ENCODE measurements at places on chromosomes 5 and 9.

- DNase-seq = no peak
These were observed 242.1 kb downstream of the HCN1 start for GRCh38 chr5:45454114-45454513.

- no peak for DNase-seq
These were observed 496.6 kb downstream of the CTNND2 start for GRCh38 chr5:11407556-11408145.

DNA sequence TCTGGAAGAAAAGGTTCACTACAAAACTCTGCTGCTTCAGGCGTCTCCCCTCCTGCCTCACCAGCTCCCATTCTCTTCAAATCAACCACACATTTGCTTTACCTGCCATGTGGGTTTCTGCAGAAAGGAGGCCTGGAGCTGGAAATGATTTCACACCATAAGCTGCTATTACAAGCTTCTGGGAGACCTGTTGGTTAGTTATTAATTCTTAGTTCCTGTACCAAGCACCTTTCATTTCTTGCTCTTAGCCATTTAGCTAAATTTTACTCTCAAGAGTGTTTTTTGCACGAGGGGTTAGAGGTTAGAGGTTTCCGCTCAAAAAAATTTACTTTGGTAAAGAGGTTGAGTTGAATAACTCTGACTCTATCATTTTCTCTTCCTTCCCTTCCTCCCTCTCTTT is 70.3 kb downstream of the MAP1B start:
- no peak for DNase-seq

- no peak for DNase-seq
These were observed 258.9 kb downstream of the TAF11L14 start for GRCh38 chr5:17893026-17893635.

DNA sequence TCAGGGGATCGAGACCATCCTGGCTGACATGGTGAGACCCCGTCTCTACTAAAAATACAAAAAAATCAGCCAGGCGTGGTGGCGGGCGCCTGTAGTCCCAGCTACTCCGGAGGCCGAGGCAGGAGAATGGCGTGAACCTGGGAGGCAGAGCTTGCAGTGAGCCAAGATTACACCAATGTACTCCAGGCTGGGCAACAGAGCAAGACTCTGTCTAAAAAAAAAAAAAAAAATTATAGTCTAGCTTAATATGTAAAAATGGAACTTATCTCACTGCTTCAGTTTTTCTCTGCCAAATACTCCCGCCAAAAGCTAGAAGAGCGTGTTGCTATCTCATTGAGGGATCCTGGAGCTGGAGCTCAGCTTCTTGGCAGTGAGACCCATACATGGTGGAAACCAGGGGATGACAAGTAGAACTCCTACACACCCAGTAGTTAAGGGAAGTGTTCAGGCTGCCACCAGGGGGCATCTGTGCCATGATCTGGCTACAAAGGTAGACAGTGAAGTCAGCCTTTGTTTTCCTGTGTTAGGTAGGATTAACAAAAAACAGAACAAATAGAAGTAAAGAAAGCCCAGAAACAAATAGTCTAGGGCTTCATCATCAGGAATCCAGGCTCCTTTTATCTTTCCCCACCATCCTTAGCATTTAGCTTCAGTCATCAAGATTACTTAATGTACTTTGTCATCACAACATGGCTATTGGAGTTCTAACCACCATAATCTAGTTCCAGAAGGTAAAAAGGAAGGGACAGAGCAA is 33.6 kb upstream of the GLIPR2 start:
- DNase-seq = peak; percentile 79

- no peak for DNase-seq
These were observed 33.5 kb upstream of the CKS2 start for GRCh38 chr9:89277454-89277853.

GRCh38 chr5:997001-997474 is 11.6 kb upstream of the NKD2 start:
- DNase-seq = no peak

All from activated CD4-positive, alpha-beta T cell treated with anti-CD3 and anti-CD28 coated beads, Interleukin-2, amount 50 U/mL, for 24 hours (primary cell).